ENCODE measurements at places on chromosomes 3 and 15.

- DNase-seq: no peak
These were observed 154.8 kb upstream of the TTC14 start for GRCh38 chr3:180447136-180447535.

GRCh38 chr15:38038659-38039442 lies 104.4 kb downstream of the TMCO5A start:
- DNase-seq: no peak

GRCh38 chr3:9951962-9952805 lies at the start of gene PRRT3:
Gene PRRT3, minus strand, starts transcription at chr3:9952408. Its CDS starts 2,293 bp downstream, at chr3:9950115.
- peak; percentile 77 for DNase-seq

- no peak for DNase-seq
These were observed 28.8 kb downstream of the UMPS start for GRCh38 chr3:124758851-124759635.

GRCh38 chr3:37992271-37993066 lies 1.9 kb downstream of the VILL start:
- no peak for DNase-seq

GRCh38 chr3:66407611-66408218 lies 93.1 kb downstream of the LRIG1 start:
- DNase-seq: peak; percentile 93

- DNase-seq: peak; percentile 24
These were observed 844.5 kb downstream of the TBL1XR1 start for GRCh38 chr3:176352716-176353334.

- peak; percentile 21 for DNase-seq
These were observed 72.7 kb upstream of the LRTM1 start for GRCh38 chr3:55000546-55000945.

DNA sequence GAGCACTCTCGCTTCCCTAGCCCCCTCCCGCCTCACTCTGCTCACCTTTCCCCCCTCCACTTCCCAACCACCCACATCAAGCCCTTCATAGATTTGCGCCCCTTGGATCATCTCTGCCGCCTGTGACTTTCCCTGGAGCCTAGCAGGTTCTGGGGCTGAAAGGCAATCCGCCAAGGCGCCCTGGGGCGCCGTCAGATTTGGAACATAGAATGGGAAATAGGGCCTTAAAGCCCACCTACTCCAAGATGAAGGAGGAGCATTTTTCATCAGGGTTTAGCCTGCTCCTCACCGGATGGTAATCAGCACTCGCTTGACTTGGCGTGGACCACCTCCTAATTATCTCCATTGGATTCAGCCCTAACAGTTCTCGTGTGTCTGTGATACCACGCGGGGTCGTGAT lies 1.3 kb downstream of the CPNE4 start:
- peak; percentile 6 for DNase-seq

GRCh38 chr3:119529883-119530282 lies 29.5 kb downstream of the CD80 start:
- no peak for DNase-seq

- DNase-seq: peak; percentile 16
These were observed 28.6 kb upstream of the UBE2E2 start for GRCh38 chr3:23174426-23175039.

GRCh38 chr15:67185051-67185450 lies 69.4 kb downstream of the AAGAB start:
- DNase-seq: no peak

DNA sequence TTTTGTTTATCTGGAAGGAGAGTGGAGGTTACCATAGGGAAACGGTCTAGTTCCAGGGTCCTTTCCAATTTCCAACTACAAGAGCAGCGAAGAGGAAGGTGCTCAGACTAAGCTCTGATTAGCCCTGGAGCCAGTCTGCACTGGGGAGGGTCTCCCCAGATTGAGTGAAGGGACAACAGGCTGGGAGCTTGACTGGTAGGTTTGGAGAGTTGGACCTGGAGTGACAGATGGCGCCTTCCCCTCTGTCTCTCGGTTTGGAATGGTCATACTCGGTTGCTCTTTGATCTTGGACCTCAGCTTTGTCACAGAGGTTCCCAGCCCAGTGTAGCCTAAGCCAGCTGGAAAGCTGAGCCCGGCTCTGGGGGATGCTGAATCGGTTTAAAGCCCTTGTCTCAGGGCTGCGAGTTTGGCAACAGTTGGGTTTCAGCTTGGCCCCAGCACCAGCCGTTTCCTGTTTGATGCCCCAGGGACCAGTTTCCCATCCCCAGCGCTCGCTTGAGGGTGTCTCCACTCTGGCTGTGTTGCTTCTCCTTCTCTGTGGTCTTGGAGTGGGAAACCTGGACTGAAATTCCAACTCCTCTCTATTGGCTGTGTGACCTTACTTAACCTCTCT lies 53.1 kb upstream of the ULK4 start:
- DNase-seq: peak; percentile 33

DNA sequence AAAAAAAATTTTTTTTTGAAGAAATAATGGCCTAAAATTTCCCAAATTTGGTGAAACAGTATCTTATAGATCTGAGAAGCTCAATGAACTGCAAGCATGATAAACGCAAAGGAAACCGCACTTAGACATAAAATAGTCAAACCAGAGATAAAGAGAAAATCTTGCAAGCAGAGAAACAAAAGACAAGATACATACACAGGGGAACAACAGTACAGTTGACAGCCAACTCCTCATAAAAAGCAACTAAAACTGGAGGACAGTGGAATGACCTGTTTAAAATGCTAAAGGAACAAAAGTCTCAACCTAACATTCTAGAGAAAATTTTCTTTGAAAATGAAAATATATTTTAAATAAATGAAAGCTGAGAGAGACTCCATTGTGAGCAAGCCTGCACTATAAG lies 107.5 kb downstream of the RASA2 start:
- DNase-seq: no peak

GRCh38 chr3:72017935-72018334 lies 233.0 kb upstream of the PROK2 start:
- no peak for DNase-seq

DNA sequence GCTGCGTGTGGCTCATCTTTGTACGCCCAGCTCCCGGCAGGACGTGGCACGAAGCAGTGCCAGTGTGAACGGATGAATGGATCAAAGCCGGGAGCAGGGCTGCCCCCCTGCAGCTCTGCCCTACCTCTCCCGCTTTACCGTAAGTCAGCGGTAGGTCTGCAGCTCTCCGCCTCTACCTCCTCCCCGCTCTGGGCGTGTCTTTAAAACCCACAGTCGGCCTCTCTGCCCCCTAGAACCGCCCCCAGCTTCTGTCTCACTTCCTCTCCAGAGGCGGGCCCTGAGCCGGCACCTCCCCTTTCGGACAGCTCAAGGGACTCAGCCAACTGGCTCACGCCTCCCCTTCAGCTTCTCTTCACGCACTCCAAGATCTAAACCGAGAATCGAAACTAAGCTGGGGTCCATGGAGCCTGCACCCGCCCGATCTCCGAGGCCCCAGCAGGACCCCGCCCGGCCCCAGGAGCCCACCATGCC lies at the start of gene PML:
TSS of gene PML (plus strand) at position 304 of the 471 bp plus-strand sequence. CDS start at position 401, 97 bp downstream.
- peak; percentile 96 for DNase-seq

DNA sequence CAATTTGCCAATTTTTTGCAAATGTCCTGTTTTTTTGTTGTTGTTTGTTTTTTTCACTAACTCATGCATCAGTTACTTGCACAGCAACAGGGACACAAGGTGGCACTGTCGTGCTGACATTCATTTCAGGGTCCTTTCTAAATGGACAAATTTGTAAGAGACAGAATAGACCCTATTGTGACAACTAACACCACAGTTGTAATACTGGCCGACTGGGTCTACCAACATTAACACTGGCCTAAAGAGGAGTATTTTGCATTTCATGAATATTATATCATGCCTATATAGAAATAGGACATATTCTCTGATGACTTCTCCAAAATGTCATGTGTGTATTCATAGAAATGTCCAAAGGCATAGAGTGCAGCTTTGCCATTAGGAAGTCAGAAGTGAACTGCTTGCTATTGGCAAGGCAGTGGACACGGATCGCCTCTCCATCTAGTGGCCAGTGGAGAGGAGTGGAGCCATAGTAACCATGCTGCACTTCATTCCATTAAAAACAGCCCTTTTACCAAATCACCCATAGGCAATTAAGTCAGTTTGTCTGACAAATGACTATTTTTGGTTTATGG lies 54.8 kb downstream of the ZBTB20 start:
- peak; percentile 57 for DNase-seq

DNA sequence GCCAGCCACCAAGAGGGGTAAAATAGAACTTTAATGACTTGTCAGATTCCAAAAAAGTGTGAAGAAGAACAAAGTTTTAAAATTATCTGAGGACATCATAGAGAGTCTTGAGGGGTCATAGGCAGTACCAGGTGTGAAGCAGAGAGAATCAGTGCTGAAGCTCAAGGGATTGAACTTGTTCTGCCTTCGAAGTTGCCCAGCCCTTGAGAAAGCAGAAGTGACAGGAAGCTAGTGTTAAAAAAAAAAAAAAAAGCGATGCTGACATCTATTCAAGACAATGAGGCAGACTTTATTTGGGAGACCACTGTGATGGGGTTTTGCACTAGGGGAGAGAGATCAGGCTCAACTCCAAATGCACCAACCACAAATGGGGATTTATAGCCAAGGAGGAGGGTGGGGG lies 21.8 kb downstream of the FBXO22 start:
- DNase-seq: no peak

Measured in iPS-NIHi11 (cell line).